ENCODE measurements at places on chromosomes 2 and 18.

GRCh38 chr2:209721497-209721896 lies 50.1 kb upstream of the UNC80 start:
- DNase-seq, result no peak

DNA sequence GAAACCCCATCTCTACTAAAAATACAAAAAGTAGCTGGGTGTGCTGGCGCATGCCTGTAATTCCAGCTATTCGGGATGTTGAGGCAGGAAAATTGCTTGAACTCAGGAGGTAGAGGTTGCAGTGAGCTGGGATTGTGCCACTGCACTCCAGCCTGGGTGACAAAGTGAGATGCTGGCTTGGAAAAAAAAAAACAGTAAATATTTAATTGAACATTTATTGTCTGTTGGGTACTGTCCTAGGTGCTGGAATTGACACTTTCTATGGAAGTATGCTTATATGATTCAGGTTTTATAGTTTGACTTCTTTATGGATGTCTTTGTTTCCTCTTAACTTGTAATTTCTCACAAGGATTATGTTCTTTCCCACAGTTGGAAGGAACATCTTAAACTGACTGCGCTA lies 633.1 kb upstream of the SETBP1 start:
- no peak for DNase-seq

GRCh38 chr18:78927156-78927555 lies 52.5 kb upstream of the SALL3 start:
- DNase-seq, result no peak

- no peak for DNase-seq
Measured at GRCh38 chr2:234374736-234375135, 122.1 kb downstream of the ARL4C start.

- no peak for DNase-seq
Measured at GRCh38 chr2:84409531-84409930, 49.5 kb downstream of the SUCLG1 start.

DNA sequence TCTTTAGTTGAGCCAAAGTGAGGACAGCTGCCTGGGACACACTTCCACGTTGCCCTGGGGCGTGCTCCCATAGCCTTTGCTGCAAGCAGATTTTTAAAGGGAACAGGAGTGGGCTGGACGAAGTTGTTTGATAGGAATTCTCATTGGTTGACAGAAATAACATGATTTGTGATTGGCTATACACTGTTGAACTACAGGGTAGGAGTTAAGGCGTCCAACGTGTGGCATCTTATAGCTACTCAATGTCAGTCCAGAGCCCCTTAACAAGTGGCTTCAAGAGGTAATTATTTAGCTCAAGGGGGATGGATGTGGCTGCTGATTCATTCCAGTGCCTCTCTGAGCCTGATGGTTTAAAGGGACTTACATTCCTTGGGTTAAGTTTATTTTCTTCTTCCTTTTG lies 65.5 kb downstream of the ACAA2 start:
- no peak for DNase-seq

- DNase-seq, result no peak
Measured at GRCh38 chr2:165617741-165618481, 148.4 kb downstream of the CSRNP3 start.

DNA sequence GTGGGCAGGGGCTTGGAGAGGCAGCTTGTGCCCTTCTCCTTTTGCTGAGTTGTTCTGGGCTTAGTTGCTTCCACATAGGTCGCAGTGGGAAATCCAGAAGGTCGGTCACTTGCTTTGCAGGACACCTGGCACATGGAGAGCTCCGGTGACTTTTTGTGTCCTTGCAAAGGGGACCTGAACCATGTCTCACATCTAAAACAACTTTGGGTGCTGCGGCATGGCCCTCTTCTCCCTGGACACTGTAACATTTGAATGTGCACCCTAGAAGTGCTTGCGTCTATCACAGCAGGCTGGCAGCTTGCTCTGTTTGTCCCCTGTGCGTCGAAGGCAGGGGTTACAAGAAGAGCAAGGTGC lies 189.9 kb upstream of the TWIST2 start:
- no peak for DNase-seq

DNA sequence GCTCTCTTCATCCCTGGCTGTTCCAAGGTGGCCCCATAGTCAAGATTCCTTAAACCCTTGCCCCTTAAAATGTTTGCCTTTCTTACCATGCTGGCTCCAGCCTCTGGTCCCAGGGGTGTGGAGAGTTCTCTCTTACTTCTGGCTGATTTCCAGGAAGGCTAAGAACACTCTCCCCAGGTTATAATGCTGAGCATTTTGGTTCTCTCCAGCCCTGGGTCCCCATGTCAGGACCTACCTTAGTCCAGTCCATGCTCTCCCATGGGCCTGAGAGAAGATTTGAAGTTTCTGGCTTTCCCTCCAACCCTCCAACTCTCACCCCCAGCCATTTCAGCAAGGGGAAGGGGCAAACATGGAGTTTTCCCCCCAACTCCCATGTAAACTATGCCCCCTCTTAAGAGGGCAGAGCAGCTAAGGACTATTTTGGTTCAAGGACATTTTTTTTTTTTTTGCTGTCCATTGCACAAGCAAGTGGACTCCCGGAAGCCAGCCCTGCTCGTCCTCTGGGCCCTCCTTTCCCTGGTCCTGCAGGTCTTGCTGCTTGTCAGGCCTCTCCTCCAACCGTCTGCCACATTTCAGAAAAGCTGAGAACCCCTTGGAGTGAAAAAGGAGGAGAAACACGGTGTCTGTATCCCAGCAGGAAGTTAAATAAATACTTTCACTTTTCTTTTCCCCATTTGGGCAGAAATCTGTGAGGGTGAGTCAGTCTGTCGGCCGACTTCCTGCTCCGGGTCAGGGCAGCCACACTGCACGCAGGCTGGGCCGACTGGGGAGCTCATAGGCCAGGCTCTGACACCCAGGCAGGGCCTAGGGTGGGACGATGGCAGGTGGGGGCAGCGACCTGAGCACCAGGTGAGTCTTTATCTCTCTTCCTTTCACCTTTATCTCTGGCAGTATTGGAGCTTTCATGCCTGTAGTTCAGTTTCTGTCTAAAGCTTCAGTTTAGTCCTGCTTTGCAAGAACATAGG lies at the start of gene SP140L:
TSS of gene SP140L (plus strand) at position 741 of the 965 bp plus-strand sequence. CDS start at position 818, 77 bp downstream.
- peak; percentile 58 for DNase-seq

DNA sequence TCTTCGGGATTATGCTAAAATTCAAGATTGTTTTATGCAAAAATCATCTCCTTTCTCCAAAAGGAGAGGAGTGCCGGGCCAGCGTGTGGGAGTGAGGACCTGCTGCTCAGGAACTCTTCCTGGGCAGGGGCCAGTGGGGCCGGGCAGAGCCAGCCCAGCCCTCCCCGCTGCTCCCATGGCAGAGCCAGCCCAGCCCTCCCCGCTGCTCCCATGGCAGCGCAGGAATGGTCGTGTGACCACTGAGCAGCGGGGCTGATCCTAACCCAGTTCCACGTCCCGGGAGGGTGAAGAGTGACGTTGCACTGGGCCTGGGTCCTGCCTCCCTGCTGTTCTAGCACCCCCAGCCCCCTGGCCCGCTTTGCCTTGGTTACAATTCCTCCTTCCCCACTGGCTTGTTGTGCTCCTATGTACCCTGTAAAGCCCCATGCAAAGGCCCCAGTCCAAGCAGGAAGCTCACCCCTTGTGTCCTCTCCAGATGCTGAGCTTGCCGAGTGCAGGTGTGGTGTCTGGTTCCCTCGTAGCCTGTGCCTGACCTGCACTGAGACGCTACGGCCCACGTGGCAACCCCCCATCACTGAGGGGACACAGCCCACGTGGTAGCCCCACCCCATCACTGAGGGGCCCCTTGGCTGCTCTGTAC lies 11.4 kb upstream of the NEU4 start:
- no peak for DNase-seq

- no peak for DNase-seq
Measured at GRCh38 chr18:5158587-5158986, 38.5 kb downstream of the AKAIN1 start.

- DNase-seq, result no peak
Measured at GRCh38 chr18:8948011-8948410, 154.5 kb upstream of the NDUFV2 start.

DNA sequence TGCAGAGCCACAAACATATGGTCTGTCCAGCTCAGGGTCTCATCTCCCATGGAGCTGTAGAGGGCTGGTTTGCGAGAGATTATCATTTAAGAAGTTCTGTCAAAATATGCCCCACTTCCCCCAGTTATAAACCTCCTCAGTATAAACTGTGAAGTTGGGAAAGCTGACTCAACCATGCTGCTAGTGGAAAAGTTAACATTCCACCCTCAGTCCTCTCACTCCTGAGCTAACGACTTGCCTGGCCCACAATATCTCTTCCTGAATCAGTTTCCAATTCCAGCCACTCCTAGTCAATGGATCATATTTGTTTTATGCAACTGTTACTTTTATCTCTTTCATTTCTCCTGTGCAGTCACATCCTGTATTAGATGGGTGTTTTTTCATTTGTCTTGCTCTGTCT lies 326.2 kb downstream of the SETBP1 start:
- no peak for DNase-seq
